Hindlimb muscle (tissue), 1 donor: ENCODE measurements at places on chromosomes 13 and 19. TPM values are rescaled to one million over a fixed set of nuclear protein-coding genes. Genes with fewer than 3 reads are reported as not detected.

KLK12 gene
- polyA plus RNA-seq, result not detected

KASH5 gene
- polyA plus RNA-seq, result not detected

ZNF230 gene
- polyA plus RNA-seq, result 2.1 TPM

CAMSAP3 gene
- polyA plus RNA-seq, result 0.45 TPM

ARHGAP33 gene
- 19.9 TPM for polyA plus RNA-seq

CEACAM7 gene
- not detected for polyA plus RNA-seq

ZNF136 gene
- polyA plus RNA-seq, result 7.3 TPM

ARHGEF18 gene
- polyA plus RNA-seq, result 15.7 TPM

TUBB4A gene
- polyA plus RNA-seq, result 0.49 TPM

SLC1A6 gene
- polyA plus RNA-seq, result 0.35 TPM

CCDC122 gene
- 5.4 TPM for polyA plus RNA-seq

TMEM59L gene
- polyA plus RNA-seq, result 3.5 TPM

ALG5 gene
- 17.8 TPM for polyA plus RNA-seq

ZNF726 gene
- polyA plus RNA-seq, result 3.6 TPM

MBD3L3 gene
- polyA plus RNA-seq, result not detected

CAPN12 gene
- 3.4 TPM for polyA plus RNA-seq

FAM124A gene
- polyA plus RNA-seq, result 2.2 TPM

SPATA13 gene
- polyA plus RNA-seq, result 2.5 TPM

IRGC gene
- not detected for polyA plus RNA-seq

ZNF43 gene
- 14.7 TPM for polyA plus RNA-seq
